RPMI8226 (cell line): ENCODE measurements at places on chromosomes 5 and 9.

DNA sequence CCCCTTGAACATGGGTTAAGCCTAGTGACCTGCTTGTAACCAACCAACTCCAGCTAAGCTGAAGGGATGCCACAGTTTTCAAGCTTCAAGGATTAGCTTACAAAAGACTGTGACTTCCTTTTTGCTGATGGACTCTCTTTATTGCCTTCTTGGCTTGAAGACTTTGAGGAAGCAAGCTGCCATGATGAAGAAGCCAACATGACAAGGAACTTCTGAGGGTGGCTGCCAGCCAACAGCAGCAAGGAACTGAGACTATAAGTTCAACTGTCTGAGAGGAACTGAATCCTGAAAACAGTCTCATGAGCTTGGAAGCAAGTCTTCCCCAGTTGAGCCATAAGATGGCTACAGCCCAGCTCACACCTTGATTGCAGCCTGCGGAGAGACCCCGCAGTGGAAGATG lies 116.1 kb upstream of the TAF11L2 start:
- no peak for DNase-seq

- DNase-seq: no peak
These were observed 215.4 kb upstream of the TLX3 start for GRCh38 chr5:171093598-171093997.

GRCh38 chr5:54981928-54982327 lies 3.5 kb downstream of the ESM1 start:
- DNase-seq: no peak

- DNase-seq: no peak
These were observed at the start of gene RGS3 for GRCh38 chr9:113463418-113464285. Gene RGS3 (plus strand): TSS chr9:113463727. CDS start chr9:113463803, 76 bp downstream.

DNA sequence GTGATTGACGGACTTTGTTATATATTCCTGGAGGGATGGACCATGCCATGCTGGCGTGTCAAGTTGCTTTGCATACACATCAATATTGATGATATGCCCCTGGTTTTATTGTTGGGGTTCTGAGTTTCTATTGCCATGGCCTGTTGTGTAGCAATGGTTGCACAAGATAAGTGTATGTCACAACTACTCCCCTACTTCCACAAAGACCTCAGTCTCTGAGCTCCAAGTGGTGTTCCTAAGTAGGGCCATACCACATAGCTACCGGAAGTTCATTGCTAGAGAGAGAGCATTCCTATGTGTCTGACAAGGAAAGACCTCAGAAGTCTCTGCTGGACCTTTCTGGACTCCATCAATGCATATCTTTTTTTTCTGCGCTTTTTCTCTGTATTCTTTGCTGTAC lies 19.8 kb downstream of the TXNDC8 start:
- no peak for DNase-seq

DNA sequence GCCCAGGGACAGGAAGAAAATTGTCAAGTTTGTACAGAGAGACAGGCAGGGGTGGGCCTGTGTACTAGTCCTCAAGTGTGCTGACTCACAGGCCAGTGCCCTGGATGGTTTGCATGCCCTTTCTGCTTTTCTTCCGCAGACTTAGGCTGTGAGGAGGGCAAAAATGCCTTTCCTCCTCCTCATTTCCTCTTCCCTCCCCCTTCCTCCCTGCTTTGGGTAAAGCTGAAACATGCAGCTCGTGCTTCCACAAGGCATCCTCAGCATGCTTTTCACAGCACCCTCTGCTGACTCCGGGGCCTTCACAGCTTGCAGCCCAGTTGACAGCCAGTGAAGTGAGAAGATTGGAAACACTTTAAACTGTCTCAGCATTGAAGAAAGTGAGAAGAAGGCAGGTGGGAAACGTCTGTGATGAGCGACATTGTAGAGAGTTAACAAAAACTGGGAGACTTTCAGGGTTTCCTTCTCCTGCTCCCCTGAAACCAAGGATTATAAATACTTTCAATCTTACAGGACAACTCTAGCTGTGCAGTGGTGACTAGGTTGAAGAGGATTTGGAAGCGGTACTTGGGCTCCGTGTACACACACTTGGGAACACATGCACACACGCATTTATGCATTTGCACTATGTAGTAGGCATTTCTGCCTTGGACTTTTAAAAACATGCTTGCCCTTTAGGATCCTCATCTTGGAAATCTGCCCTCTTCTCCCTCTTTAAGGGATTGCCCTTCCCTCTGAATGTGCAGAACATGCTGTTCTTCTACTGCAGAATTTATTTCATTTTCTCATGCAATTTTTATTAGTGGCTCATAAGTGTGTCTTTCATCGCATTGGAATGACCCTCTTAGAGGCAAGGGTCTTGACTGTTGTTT lies 138.8 kb downstream of the GRIA1 start:
- no peak for DNase-seq
